ENCODE measurements at places on chromosomes 5 and 9. TPM values are rescaled to one million over a fixed set of nuclear protein-coding genes. Genes with fewer than 3 reads are reported as not detected.

PFN3 gene
- polyA plus RNA-seq = not detected

- no peak overlapping the region for H3K4me3 ChIP-seq
- no peaks in the 10 kb centered on the region for H3K4me1 ChIP-seq
- no peak overlapping the region for H3K27ac ChIP-seq
- H3K36me3 ChIP-seq = no peaks in the 10 kb centered on the region
Measured at GRCh38 chr9:89012294-89013042, 21.2 kb downstream of the S1PR3 start.

ABCA1 gene
- polyA plus RNA-seq = 3.0 TPM

DNA sequence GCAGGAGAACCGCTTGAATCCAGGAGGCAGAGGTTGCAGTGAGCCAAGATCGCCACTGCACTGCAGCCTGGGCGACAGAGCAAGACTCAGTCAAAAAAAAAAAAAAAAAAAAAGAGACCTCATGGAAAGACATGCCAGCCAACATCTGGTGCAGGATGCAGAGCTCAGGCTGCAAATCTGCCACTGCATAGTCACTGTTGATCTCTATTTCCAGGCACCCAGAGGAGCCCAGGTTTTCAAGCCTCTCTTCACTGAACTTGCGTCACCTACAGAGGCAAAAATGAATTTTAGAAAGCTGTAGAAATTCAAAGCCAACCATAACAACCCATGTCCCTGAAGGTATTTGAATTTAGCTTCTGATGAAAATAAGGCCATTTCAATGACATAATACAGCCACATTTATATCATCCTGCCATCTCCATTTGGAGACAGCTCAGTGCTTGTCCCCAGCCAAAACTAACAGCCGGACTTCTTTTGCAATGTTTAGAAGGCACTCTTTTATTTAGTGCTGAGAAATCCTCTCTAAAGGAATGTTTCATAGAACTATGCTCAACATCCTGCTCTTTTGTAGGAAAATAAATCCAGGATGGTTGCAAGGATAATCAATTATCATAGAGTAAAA, 113.3 kb downstream of the SNX18 start:
- no peaks in the 10 kb centered on the region for H3K27me3 ChIP-seq
- no peaks in the 10 kb centered on the region for H3K4me1 ChIP-seq
- no peak overlapping the region for H3K4me3 ChIP-seq

- peaks cover 3% of the 10 kb centered on the region for H3K27me3 ChIP-seq
- H3K4me1 ChIP-seq = peaks cover 29% of the 10 kb centered on the region
- no peak overlapping the region for H3K27ac ChIP-seq
- no peak overlapping the region for H3K4me3 ChIP-seq
- no peaks in the 10 kb centered on the region for H3K36me3 ChIP-seq
Measured at GRCh38 chr5:160310140-160310539, 2.2 kb downstream of the CCNJL start.

TMEM174 gene
- polyA plus RNA-seq = not detected

- DNase-seq = no peak
- no peaks in the 10 kb centered on the region for H3K36me3 ChIP-seq
- no peak overlapping the region for H3K4me3 ChIP-seq
- no peaks in the 10 kb centered on the region for H3K4me1 ChIP-seq
- H3K27ac ChIP-seq = no peak overlapping the region
Measured at GRCh38 chr9:109831998-109832658, 52.1 kb downstream of the PALM2AKAP2 start.

- H3K27ac ChIP-seq = no peak overlapping the region
- H3K4me3 ChIP-seq = no peak overlapping the region
- H3K27me3 ChIP-seq = no peaks in the 10 kb centered on the region
- H3K4me1 ChIP-seq = peaks cover 3% of the 10 kb centered on the region
- H3K36me3 ChIP-seq = no peaks in the 10 kb centered on the region
Measured at GRCh38 chr9:114178756-114179450, 23.6 kb downstream of the COL27A1 start.

- H3K4me1 ChIP-seq = no peaks in the 10 kb centered on the region
- peaks cover 14% of the 10 kb centered on the region for H3K27me3 ChIP-seq
- no peak overlapping the region for H3K4me3 ChIP-seq
- H3K27ac ChIP-seq = peak overlapping the region; percentile 19
- no peaks in the 10 kb centered on the region for H3K36me3 ChIP-seq
Measured at GRCh38 chr9:129351058-129351641, 173.1 kb upstream of the IER5L start.

CDHR2 gene
- polyA plus RNA-seq = 428 TPM

DNA sequence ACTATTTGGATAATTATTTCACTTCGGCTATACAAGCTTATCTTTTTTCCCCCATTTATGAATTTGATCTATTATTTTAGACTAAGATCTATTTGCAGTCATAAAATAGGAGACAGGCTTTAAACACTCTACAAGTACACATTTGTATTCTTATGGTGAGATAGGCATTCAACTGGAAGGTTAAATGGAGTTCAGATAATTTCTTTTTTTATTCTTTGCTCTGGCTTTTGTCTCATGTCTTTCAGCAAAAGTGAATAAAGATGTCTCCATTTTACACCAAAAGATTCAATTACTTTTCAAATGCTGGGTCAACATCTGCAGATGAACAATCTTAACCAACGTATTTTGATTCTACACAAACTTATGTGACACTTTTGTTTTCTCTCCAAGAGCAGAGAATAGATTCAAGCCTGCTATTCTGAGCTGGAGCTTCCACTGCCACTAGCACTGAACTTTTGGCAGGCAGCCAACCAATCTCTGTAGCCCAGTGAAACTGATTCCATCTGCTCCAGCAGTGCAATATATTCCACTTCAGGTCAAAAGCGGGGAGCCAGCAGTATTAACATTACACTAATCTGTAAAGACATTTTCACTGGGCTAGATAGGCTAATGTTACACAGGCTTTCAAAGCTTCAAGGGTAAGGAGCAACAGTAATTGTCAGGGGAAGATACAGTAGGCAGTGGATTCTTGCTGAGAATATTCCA, 452.0 kb upstream of the ZNF608 start:
- peak; percentile 83 for DNase-seq
- no peak overlapping the region for H3K4me3 ChIP-seq
- H3K36me3 ChIP-seq = no peaks in the 10 kb centered on the region
- H3K27ac ChIP-seq = no peak overlapping the region

SLC6A19 gene
- polyA plus RNA-seq = 192 TPM

DNA sequence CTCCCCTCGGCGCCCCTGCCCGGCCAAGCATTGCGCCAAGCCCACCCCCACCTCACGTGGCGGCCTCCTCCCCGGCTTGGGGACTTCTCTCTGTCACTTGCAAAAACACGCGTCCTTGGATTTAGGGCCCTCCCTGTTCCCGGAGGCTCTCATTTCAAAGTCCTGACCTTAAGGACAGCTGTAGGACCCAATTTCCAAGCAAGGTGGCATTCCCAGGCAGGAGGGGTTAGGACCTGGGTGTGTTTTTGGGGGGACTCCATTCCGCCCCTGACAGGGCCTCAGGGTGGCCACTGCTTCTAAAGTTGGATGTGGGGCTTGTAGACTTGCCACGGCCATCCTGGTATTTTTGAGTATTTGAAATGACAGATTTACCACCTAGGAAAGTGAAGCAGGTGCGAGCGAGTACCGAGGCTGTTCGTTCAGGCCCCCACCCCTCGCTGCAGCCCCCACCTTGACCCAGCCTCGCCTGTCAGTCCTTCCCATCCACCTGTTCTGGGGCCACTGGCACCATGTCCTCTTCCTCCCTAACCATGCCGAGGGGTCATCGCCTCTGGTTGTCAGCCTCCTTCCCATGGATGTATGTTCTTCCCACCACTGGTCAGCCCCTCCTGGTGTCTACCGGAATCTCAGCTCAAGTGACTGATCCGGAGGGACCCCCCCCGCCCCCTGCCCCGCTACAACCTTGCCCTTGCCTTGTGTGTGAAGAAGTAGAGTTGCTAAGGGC, 52.4 kb downstream of the MRPL36 start:
- no peak overlapping the region for H3K27ac ChIP-seq
- H3K4me3 ChIP-seq = no peak overlapping the region

C1QTNF3 gene
- polyA plus RNA-seq = 3.8 TPM

DNA sequence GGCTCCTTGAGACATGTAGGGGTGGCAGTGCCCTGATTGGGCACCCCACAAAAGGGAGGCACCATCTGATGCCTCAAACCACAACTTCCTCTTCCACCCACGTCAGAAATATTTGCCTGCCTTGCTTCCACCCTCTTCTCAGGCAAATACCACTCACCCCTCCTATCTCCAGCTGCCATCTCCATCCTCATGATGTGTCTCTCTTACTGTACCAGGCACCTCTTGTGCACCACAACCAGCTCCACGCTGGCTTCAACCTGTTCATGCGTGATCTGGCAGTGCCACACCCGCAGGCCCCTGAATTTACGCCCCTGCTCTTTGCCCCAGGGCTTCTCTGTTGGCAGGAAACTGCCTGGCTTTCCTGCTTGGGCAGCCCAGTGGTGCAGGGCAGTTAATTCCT, 87.8 kb upstream of the HSPA9 start:
- H3K27me3 ChIP-seq = no peaks in the 10 kb centered on the region
- no peaks in the 10 kb centered on the region for H3K36me3 ChIP-seq
- DNase-seq = no peak
- no peak overlapping the region for H3K27ac ChIP-seq
- no peaks in the 10 kb centered on the region for H3K4me1 ChIP-seq

DNA sequence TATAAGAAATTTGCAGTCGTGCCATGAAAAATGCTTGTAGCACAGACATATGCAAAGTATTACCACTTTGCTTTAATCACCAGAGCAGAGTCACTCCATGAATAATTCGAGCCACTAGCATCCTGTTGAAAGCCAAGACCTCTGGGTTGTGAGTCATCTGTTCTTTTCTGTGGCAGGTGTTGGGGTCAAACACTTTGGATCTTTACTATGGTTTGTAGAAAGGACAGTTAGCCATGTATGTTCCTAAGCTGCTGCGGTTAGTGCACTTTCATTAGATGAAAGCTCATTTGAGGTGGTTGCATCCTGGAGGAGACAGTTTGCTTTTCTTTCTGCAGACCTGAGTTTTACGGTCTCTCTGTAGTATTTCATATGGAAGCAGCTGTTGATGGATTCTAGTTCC, 223.7 kb downstream of the DMRT2 start:
- no peaks in the 10 kb centered on the region for H3K27me3 ChIP-seq
- H3K36me3 ChIP-seq = no peaks in the 10 kb centered on the region
- no peaks in the 10 kb centered on the region for H3K4me1 ChIP-seq
- no peak overlapping the region for H3K4me3 ChIP-seq
- no peak for DNase-seq

- no peaks in the 10 kb centered on the region for H3K27me3 ChIP-seq
- no peak overlapping the region for H3K27ac ChIP-seq
- no peaks in the 10 kb centered on the region for H3K36me3 ChIP-seq
- H3K4me3 ChIP-seq = no peak overlapping the region
Measured at GRCh38 chr5:3389471-3390026, 206.1 kb upstream of the IRX1 start.

SPATA31C1 gene
- not detected for polyA plus RNA-seq

GRCh38 chr9:89480825-89481537, 16.9 kb downstream of the SEMA4D start:
- no peak for DNase-seq
- H3K27ac ChIP-seq = peak overlapping the region; percentile 53
- no peaks in the 10 kb centered on the region for H3K36me3 ChIP-seq
- H3K27me3 ChIP-seq = no peaks in the 10 kb centered on the region

DNA sequence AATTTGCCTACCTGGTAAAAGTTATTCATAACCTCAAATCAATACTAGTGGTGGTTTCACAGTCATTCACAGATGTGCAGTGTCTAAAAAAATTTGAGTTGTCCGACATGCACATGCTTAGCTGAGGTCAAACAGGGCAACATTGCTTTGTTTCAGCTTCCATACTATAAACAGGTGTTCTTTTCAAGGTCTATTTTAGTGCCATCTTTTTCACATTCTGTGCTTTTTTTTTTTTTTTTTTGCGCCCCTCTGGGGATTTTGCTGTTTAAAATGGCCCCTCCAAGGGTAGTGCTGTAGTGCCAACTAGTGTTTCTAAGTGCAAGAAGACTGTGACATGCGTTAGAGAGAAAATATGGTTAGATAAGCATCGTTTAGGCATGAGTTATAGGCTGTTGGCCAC, 14.5 kb downstream of the PHAX start:
- peaks cover 11% of the 10 kb centered on the region for H3K36me3 ChIP-seq
- H3K27me3 ChIP-seq = no peaks in the 10 kb centered on the region
- no peak for DNase-seq
- H3K4me1 ChIP-seq = no peaks in the 10 kb centered on the region
- no peak overlapping the region for H3K27ac ChIP-seq

DNA sequence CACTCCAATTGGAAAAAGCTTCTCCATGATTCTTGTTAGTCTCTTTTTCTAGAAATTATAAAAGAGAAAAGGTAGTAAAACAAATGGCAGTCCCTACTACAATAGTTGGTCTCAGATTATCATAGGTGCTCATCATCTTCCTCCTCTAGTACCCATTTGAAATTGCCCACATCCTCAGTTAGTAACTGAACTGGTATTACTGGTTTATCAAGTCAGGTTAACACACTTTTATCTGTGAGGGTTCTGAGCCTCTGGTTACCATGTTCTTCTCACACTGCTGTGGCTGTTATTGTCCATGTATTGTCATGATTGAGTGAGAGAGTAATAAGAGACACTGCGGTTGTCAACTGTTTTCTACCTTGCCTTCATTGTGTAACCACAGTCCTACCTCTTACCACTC, 901.7 kb downstream of the TLE1 start:
- H3K4me1 ChIP-seq = no peaks in the 10 kb centered on the region
- no peaks in the 10 kb centered on the region for H3K27me3 ChIP-seq
- no peak for DNase-seq
- H3K4me3 ChIP-seq = no peak overlapping the region
- H3K27ac ChIP-seq = no peak overlapping the region
- no peaks in the 10 kb centered on the region for H3K36me3 ChIP-seq

GRCh38 chr9:125568621-125569020, 138.4 kb downstream of the MAPKAP1 start:
- H3K27ac ChIP-seq = no peak overlapping the region
- H3K36me3 ChIP-seq = no peaks in the 10 kb centered on the region
- no peak for DNase-seq

- no peaks in the 10 kb centered on the region for H3K4me1 ChIP-seq
- H3K27me3 ChIP-seq = no peaks in the 10 kb centered on the region
- no peak overlapping the region for H3K27ac ChIP-seq
- no peak for DNase-seq
Measured at GRCh38 chr9:135607401-135608293, 31.7 kb downstream of the GLT6D1 start.

SV2C gene
- polyA plus RNA-seq = 1.6 TPM

DNA sequence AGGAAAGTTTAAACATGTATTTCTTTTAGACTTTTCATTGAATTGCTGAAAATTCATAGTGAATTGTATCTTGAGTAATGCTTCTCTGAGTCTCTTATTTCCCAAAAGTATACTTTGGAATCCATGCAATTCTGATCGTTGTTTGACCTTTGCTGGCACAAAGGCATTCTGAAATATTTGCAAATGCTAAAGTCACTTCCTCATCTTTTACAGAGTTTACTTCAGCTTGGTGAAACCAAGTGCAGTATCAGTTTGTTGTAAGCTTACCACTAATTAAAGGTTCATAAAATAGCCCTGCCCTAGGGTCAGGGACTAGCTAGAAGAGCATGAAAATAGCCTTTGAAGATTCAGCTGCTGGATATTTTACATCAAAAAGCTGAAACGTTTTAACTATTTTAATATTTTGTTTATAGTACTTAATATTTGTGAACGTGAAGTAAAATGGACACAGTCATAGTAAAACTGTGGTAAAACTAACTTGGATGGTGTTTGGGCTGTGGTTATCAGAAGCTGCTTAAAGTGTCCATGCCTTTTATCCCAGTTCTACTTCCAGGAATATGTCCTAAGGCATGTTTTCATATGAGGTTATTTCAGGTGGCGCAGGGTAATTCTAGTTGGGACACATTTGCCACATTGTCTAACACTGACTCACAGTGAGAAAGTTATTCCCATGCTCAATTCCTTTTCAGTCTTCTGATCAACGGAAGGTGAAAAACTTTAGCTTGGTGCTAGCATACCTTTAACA, 45.3 kb downstream of the SLC22A5 start:
- H3K36me3 ChIP-seq = no peaks in the 10 kb centered on the region
- H3K4me3 ChIP-seq = no peak overlapping the region
- peaks cover 4% of the 10 kb centered on the region for H3K4me1 ChIP-seq

GRCh38 chr9:33861917-33862453, 45.0 kb downstream of the UBE2R2 start:
- no peaks in the 10 kb centered on the region for H3K4me1 ChIP-seq

NTNG2 gene
- 0.33 TPM for polyA plus RNA-seq
